Hypothalamus (tissue), 51 donors: ENCODE measurements at places on chromosomes 7 and 10.

DNA sequence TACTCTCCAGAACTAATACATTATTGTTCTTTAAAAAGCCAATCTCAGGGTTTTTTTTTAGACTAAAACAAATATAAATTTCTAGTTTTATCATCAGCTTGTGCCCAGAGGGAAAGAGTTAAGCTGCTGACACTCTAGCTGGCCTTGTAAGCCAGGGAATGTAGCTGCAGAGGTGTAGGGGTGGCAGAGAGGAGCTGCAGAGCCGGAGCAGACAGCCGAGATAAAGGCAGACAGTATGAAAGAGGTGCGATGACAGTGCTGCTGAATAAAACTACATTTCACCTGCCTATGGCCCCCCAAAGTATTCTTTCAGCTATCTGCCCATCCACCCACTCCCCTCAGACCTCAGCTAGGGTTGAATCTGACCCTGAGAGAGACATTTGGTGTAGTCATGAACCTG, 653.7 kb upstream of the ZWINT start:
- DNase-seq = no peak

DNA sequence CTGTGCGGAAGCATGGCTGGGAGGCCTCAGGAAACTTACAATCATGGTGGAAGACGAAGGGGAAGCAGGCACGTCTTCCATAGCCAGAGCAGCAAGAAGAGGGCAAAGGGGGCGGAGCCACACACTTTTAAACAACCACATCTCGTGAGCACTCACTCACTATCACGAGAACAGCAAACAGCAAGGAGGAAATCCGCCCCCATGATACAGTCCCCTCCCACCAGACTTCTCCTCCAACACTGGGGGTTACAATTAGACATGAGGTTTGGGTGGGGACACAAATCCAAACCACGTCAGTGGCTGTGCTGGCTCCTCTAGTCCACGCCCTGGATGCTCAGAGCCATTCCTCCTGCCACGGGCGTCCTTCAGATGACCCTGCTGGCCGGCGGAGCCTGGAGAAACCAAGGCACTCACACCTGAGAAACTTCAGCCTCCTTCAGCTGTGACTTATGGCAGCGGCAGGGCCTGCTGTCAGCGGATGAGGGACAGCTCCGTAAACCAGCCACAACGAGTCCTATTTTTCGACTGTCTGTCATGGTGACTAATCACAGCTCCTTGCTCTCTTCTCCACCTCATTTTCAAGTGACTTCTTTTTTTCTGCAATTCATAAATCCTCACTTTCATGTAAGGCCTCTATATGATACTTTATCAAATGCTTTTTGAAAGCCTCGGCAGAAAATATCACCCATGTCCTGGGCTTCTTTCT, 167.9 kb upstream of the PFKP start:
- no peak for DNase-seq

DNA sequence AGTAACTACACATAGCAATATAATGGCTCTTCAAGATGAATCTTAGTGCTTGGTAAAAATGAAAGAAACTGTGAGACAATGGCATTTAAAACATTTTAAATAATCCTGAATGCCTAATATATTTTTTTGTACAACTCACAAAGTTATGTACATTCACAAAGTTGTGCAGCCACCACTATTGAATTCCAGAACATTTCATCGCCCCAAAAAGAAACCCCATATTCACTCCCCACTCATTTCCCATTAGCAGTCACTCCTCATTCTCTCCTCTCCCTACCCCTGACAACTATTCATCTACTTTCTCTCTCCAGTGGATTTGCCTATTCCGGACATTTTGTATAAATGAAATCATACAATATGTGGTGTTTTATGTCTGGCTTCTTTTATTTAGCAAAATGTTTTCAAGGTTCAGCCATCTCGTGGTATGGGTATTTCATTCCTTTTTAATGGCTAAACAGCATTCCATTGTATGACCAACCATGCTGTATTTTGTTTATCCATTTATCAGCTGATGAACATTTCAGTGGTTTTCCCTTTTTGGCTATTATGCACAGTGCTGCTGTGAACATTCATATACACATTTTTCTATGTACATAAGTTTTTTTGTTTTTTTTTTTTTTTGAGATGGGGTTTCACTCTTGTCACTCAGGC, 34.7 kb downstream of the ENTPD7 start:
- DNase-seq = no peak

DNA sequence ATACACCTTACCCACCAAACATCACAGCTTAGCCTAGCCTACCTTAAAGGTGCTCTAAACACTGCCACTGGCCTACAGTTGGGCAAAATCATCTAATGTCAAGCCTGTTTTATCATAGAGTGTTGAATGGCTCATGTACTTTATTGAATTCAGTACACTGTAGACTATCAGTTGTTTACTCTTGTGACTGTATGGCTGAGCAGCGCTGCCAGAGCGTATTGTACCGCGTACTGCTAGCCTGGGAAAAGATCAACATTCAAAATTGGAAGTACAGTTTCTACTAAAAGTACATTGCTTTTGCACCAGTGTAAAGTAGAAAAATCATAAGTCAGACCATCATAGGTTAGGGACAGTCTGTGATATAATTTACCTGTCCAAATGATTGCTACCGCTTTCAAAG, 226.8 kb downstream of the PRPF18 start:
- DNase-seq = no peak

DNA sequence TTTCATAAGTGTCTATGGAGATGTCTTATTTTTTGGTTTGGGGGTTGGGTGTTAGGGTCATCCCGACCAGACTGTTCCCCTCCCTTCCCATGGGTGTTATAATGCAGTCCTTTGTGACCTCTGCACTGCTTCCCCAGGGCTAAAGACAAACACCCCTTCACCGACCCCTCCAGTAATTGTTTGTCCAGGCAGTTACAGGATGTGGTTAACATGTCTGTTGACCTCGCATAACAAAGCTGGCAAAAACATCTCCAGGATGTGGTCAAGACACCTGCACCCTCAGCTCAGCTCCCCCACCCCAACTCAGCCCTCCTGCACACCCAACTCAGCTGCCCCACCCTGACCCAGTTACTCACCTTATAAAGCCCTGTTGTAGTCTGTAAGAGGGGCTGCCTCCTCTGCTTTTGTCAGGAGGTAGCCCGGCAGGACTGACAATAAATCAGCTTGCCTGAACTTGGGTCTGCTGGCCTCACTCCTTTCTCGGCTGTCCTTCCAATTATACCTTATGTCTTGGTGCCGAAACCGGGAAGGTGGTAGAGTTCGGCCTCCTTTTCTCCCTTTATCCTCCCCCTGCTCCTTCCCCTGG, 102.2 kb downstream of the ZNF92 start:
- no peak for DNase-seq

- DNase-seq = no peak
Measured at GRCh38 chr10:108450280-108450679, 1285.8 kb upstream of the SORCS1 start.

DNA sequence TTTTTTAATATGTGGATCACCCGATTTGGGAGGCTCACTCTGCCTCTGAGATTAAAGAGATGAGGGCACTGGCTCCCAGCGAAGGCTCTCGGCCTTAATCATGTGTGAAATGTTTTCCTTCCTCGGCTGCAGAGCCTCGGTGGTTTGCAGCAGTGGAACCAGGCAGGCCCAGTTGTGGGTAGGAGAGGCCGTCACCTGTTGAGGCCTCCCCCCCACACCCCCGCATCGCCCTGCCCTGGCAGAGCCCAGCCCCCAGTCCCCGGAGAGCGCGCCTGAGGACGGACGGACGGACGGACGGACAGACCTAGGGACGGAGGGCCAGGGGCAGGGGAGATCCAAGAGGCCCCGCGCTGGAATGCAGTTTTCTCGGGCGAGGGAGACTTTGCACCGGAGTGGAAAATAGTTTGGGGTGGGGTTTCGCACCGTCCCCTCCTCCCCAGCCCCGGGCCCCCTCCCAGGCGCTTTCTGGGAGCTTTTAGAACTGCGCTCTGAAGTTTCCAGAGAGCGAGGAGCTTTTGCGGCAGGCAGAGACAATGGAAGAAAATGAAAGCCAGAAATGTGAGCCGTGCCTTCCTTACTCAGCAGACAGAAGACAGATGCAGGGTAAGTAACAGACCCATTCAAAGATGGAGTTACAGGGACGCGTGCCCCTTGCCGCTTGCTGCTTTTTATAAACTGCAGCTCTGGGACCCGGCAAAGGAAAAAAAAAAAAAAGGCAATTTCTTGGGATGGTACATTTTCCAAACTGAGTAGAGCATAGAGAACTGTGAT, at the start of gene KIAA1217:
KIAA1217 (plus strand) TSS at position 478 of the 771 bp plus-strand sequence; CDS start at position 534, 56 bp downstream.
- DNase-seq = no peak
